ENCODE measurements at places on chromosomes 4 and X.

- DNase-seq: no peak
These were observed 6.3 kb upstream of the TAB3 start for GRCh38 chrX:30895370-30895769.

DNA sequence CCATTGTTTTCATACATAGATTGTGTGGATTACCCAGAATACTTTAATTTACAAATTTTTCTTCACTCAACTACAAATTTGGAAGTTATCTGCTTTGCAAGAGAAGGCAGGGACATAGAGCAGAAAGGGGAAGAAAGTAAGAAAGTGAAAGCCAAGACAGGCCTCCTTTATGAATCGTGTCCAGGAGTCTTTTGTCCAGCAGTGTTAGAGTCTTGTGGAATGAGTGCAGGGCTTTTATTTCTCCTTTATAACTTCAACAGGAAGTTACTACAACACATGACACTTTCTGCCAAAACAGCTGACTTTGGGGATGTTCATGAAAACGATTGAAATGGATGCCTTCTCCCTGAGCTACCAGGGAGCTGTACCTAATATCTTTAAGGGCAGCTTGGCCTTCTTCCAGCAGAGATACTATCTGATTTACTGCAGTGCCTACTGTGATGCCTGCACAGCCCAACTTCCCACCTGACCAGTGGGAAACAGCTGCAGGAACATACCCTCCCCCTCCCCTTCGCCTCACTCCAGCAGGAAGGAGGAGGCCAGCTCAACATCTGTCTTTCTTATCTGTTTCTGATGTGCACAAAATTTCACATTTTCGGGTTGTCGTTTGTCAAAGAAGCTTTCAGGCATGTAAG is 557.7 kb upstream of the SLIT2 start:
- DNase-seq: no peak

- no peak for DNase-seq
These were observed 776 bp upstream of the SOWAHD start for GRCh38 chrX:119757646-119757978.

DNA sequence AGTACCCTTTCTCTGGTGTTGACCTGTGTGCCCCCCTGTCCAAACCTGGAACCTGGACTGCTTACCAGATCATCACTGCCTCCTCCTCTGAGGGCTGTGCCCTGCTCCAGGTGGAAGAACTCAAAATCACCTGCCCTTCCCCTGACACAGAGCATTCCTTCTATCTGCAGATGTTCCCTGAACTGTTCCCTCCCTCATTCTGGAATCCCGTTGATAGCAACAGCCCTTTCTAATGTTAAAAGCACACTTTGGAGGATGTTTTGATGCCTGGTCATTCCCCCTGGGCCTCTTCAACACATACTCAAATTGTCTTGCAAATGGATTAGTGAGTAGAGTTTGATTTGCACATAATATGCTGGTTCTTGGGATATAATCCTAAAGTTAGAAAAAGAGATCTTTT is 225.8 kb downstream of the FGF13 start:
- no peak for DNase-seq

DNA sequence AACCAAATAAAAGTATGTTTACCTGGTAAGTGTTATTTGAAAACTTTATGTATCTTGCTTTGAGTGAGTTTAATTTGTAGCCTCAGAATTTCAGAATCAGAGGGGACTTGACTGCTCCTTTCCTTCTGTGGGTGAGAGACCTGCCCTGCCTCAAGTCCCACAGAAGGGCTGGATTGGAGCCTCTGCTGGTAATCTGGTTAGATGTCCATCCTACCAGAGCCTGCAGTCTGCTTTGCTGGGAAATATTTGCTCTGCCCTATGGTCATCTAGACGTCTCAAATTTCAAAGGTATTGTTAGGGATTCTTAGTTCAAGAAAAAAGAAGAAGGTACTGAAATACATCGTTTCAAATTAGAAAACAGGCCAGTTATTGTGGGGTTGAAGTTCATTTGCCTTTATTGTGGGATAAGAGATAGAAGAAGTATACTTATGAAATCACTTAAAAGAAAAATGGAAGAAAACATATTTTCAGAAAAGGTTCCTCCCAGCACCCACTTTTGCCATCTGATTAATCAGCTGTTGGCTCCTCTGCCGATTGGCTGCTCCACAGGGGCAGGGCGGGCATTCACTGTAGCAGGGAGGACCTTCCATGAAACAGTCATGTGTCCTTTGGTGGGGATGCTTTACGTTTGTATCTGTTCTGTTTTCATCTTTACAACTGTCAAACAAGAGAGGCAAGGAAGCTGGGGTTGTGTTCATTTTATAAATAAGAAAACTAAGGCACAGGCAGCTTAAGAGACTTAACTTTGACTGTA is 73.3 kb upstream of the TLR2 start:
- no peak for DNase-seq

- DNase-seq: no peak
These were observed 627 bp downstream of the CDKN2AIP start for GRCh38 chr4:183445097-183445428.

- no peak for DNase-seq
These were observed 894.4 kb downstream of the FAT4 start for GRCh38 chr4:126209147-126209546.

DNA sequence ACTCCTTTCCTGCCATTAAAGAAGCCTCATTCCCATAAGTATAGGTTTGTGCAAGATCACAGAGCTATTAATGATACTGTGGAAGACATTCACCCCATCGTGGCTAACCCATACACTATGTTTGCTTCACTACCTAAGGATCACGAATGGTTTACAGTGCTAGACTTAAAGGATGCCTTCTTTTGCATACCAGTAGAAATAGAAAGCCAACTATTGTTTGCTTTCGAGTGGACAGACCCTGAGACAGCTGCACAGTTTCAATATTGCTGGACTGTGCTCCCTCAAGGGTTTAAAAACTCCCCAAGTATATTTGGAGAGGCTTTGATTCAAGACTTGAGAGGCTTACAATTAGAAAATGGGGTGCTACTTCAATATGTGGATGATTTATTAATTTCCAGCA is 16.0 kb upstream of the PAPSS1 start:
- no peak for DNase-seq
